ENCODE measurements at places on chromosomes 5 and 9.

- no peak for DNase-seq
Measured at GRCh38 chr5:114434396-114435219, 72.7 kb downstream of the KCNN2 start.

- no peak for DNase-seq
Measured at GRCh38 chr9:4442806-4443205, 47.5 kb upstream of the SLC1A1 start.

GRCh38 chr9:134215699-134216448 is 51.5 kb upstream of the RNU6ATAC start:
- DNase-seq, result no peak

DNA sequence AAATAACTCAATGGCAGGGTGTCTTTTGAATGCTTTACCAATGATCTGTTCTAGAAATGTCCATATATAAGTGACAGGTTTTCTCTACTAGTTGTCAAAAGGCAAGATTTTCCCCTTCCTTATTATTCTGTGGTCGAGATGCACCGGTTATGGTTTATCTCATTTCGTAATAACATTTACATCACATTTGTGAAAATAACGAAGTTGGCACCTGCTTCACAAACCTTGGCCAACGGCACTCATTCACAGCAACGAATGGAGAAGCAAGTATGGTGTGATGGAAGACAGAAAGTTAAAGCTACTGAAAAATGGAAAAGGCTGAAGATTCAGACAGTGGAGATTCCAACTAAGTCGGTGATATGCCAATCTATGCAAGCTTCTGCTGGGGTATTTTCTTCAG is 235.8 kb downstream of the KCTD16 start:
- DNase-seq, result no peak

GRCh38 chr9:89649039-89649691 is 44.4 kb downstream of the GADD45G start:
- no peak for DNase-seq

DNA sequence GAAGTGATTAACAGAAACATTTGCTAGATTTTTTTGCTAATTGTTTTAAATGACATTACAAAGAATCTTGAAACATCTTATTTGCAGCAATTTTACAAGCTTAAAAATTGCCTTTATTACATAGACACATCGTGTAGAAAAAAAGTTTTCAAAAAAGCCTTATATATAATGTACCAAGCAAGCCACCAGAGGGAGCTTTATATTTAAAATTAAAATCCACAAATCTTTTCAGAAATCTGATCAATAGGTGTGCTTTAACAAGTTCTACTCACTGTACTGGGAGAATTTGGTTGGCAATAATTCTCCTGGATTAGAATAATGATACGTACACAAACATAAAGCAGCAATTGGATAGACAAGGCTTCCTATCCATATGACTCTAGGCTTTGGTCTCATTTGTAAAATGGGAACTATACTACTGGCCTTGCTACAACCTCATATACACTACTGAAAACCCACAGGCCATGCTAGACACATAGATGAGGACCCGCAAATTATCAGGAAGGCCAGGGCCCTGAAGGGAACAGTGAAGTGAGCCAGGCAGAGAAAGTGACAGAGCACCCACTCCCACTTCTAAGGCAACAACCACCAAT is 4.8 kb downstream of the PSMB7 start:
- no peak for DNase-seq

- no peak for DNase-seq
Measured at GRCh38 chr9:84711936-84712335, 42.4 kb downstream of the NTRK2 start.

DNA sequence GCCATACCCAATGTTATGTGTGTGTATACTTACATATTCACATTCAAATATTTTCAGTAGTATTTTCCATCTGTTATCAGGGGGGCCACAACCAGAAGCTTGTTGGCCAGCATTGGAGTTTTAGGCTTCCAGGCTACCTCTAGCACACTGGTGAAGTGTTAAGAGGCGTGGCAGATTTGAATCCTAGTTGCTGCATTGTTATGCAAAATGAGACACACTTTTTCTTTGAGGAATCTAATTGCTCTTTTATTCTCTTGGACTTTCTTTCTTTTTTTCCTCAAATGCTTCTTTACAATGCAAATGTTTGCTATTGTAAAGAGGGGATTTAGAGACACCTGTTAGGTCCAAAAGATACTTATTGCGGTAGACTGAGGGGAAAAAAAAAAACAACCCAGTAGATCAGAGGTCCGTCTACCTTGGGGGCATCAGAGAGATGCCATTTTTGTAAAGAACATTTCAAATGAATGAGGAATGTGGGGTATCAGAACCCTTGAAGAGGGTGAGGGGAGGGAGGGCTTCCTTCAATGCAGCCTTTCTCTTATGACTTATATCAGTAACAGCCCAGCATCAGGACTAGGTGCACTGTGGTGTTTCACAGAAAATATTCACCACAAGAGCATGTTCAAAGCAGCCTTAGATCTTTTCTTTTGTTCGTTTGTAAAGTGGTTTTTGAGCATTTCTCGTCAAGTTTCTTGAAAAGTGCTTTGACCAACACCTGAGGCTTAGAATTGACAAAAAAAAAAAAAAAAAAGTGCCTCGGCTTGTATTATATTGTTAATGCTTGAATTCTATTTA is 3.8 kb downstream of the SMARCA2 start:
- no peak for DNase-seq

GRCh38 chr5:102289251-102289899 is 6.7 kb downstream of the SLCO4C1 start:
- no peak for DNase-seq

GRCh38 chr5:163079618-163080017 is 357.8 kb upstream of the CCNG1 start:
- no peak for DNase-seq

- DNase-seq, result no peak
Measured at GRCh38 chr5:76473009-76473336, 69.9 kb downstream of the IQGAP2 start.

- DNase-seq, result no peak
Measured at GRCh38 chr5:60503771-60504170, 196.2 kb downstream of the DEPDC1B start.

DNA sequence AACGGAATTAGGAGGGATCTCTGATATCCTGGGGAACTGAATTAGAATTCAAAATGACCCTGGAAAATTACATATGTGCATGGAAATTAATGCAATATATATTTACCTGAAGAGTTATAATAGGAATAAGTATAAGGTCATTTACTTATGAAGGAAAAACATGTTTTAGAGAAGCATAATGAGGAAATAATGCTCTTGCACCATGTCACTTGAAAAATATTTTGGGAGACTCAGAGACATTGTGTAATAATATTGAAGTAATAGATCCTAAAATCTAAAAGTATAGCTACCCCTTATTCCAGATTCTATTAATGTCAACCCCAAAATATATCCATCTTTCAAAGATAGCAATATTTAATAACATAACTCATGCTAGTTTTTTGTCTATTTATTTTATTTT is 28.4 kb downstream of the SPZ1 start:
- no peak for DNase-seq

DNA sequence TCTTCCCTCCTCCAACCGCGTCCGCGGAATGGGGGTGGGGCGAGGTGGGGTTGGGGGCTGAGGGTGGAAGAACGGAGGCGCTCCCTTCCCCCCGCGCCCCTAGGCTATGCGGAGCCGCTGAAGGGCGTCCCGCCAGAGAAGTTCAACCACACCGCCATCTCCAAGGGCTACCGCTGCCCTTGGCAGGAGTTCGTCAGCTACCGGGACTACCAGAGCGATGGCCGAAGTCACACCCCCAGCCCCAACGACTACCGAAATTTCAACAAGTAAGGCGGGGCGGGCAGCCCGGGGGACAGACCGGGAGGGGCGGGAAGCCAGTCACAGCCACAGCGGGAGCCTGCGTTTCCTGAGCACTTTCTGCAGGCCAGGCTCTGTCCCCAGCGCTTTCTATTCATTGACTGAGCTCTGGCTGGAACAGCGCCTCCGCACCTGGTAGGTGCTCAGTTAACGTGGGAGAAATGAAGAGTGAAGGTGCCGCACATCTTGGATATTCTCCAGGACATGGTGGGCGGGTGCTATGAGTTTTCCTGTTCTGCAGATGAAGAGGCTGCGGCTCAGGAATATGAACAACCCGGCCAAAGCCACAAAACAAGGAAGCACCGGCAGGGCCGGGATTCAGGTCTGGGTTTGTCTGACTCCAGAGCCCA is 11.3 kb downstream of the MYOZ3 start:
- no peak for DNase-seq

- no peak for DNase-seq
Measured at GRCh38 chr9:129685220-129685932, 19.9 kb downstream of the PRRX2 start.

GRCh38 chr5:174300941-174301761 is 255.6 kb downstream of the NSG2 start:
- no peak for DNase-seq

DNA sequence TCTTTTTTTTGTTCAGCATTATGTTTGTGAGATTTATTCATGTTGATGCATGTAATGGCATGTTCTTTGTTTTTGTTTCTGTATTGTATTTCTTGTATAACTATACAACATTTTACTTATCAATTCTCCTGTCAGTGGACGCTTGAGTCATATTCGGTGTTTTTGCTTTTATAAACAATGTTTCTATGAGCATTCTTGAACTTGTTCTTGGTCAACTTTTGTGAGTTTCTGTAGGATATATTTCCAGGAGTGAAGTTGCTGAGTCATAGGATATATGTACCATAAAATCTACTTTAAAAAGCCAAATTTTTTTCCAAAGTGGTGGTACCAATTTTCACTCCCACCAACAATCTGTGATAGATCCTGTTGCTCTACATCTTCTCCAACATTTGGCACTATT is 104.8 kb downstream of the VCAN start:
- DNase-seq, result no peak

GRCh38 chr5:173457482-173457881 is 129.3 kb upstream of the STC2 start:
- no peak for DNase-seq

DNA sequence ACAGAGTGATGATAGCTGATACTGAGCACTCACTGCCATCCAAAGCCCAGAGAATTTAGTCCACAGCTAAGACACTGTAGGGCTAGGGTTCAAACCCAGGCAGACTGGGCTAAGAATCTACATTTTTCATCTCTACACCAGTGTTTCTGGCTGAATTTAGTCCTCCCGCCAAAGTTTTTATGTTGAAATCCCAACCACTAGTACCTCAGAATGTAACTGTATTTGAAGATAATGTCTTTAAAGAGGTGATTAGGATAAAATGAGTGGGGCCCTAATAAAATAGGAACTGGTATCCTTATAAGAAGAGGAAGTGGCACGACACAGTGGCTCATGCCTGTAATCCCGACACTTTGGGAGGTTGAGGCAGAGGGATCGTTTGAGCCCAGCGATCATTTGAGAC is 4.3 kb downstream of the GNA14 start:
- no peak for DNase-seq

DNA sequence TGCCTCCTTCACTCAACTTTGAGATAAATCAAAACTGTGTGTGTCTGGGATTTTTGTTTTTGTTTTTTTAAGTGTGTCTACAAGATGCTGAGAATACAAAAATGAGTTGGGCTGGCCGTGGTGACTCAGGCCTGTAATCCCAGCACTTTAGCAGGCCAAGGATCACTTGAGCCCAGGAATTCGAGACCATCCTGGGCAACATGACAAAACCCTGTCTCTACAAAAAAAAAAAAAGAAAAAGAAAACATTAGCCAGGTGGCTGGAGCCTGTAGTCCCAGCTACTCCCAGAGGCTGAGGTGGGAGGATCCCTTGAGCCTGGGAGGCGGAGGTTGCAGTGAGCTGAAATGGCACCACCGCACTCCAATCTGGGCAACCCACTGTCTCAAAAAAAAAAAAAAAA is 21.0 kb downstream of the HNRNPK start:
- no peak for DNase-seq

GRCh38 chr9:8651846-8652215 is 852.3 kb upstream of the DMAC1 start:
- DNase-seq, result no peak

- no peak for DNase-seq
Measured at GRCh38 chr5:118302786-118303185, 685.6 kb downstream of the DTWD2 start.

DNA sequence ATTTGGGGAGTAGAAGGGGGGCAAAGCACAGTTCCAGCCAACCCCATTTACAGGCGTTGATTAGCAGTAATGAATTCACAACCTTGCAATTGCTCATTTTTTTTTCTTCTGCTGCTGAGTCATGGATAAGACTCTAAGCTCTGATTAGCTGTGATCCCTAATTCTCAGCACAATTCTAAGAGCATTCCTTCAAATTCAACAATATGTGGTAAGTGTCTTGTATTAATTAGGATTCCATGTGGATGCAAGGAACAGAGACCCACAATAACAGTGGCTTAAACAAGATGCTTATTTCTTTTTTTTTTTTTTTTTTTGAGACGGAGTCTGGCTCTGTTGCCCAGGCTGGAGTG is 133.4 kb downstream of the PALM2AKAP2 start:
- DNase-seq, result no peak

DNA sequence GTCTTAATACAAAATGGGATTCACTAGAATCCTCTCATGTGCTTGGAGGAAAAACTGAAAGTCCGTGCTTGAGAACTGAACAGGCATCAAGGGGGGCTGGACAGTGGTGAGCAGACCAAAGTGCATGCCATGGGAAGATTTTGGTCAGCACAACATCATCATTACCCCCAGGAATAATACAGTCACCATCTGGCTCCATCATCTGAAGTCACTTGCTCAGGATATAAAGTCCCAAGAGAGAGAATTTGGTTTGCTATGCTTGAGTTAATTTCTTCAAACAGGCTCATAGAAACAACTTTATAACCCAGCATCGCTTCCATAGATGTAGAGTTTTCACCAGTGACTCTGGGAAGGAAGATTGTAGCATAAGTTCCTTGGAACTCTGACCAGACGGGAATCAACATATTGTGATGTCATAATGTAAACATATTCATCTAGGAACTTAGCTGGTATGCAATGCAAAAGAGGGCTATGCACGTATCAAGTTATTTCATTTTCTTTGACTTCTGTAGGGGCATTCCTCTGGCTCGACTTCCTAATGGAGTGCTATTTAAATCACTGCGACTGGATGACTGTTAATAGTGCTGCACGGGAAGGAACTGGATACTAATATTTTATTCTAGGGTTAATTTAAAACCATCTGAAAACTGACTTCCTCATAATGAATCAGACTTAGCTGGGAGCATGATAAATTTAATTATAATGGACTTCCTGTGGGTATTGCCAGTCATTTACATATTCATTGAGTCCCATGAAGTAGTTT is 145.2 kb downstream of the MTRR start:
- no peak for DNase-seq

GRCh38 chr5:54915466-54916027 is 69.8 kb downstream of the ESM1 start:
- DNase-seq, result no peak

All from activated CD8-positive, alpha-beta memory T cell treated with anti-CD3 and anti-CD28 coated beads for 48 hours (primary cell).